Activated naive CD8-positive, alpha-beta T cell treated with anti-CD3 and anti-CD28 coated beads for 36 hours (primary cell): ENCODE measurements at places on chromosomes 4 and X. TPM values are rescaled to one million over a fixed set of nuclear protein-coding genes. Genes with fewer than 3 reads are reported as not detected.

The XKRX gene
- total RNA-seq: 0.60 TPM

The MTNR1A gene
- not detected for total RNA-seq

The USP17L27 gene
- not detected for total RNA-seq

The CPZ gene
- not detected for total RNA-seq

The PHOX2B gene
- not detected for total RNA-seq

DNA sequence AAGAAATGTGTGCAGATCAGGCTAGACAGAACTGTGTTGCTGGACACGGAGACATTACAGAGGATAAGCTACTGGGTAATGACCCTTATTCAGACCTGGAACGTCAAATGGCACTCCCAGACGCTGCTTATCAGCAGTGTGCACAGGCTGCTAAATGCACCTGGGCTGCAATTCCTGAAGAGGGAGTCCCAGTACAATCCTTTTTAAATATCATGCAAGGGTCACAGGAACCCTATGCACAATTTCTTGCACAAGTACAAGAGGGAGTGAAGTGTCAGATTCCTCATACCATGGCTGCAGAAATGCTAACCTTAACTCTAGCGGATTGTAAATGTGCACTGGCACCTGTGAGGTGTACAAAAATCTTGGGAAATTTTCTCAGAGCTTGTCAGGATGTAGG is 16.9 kb downstream of the SPIN2B start:
- no peak for DNase-seq
- no peak overlapping the region for H3K27ac ChIP-seq
- H3K4me3 ChIP-seq: no peak overlapping the region
- peaks cover 49% of the 10 kb centered on the region for H3K36me3 ChIP-seq
- no peaks in the 10 kb centered on the region for H3K4me1 ChIP-seq
- no peaks in the 10 kb centered on the region for H3K27me3 ChIP-seq

DNA sequence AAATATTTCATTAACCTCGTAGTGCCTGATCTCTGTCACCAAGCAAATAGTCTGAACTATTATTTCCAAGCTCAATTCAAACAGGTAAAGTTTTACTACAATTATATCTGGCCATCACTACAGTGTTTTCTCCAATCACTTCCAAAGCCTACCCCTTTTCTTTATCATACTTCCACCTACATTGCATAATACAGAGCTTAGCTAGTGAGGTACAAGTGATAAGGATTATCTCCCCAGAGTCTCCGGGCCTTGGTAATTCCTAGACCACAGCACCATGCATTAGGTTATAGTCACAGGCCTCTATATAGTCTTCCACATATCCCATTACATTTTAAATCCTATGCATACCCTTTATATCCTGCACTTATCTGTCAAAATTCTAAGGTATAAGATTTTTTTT is 154.2 kb downstream of the SNCA start:
- no peak for DNase-seq
- H3K27ac ChIP-seq: no peak overlapping the region
- H3K4me3 ChIP-seq: no peak overlapping the region
- no peaks in the 10 kb centered on the region for H3K36me3 ChIP-seq
- peaks cover 9% of the 10 kb centered on the region for H3K4me1 ChIP-seq

- no peak for DNase-seq
- H3K4me1 ChIP-seq: no peaks in the 10 kb centered on the region
- no peaks in the 10 kb centered on the region for H3K36me3 ChIP-seq
- no peak overlapping the region for H3K4me3 ChIP-seq
- peaks cover 12% of the 10 kb centered on the region for H3K27me3 ChIP-seq
These were observed 262.6 kb downstream of the C4orf33 start for GRCh38 chr4:129358571-129358970.

GRCh38 chrX:99095965-99096635 is 1314.0 kb downstream of the PCDH19 start:
- no peak overlapping the region for H3K4me3 ChIP-seq
- no peaks in the 10 kb centered on the region for H3K4me1 ChIP-seq
- H3K36me3 ChIP-seq: no peaks in the 10 kb centered on the region
- no peak overlapping the region for H3K27ac ChIP-seq
- H3K27me3 ChIP-seq: no peaks in the 10 kb centered on the region

DNA sequence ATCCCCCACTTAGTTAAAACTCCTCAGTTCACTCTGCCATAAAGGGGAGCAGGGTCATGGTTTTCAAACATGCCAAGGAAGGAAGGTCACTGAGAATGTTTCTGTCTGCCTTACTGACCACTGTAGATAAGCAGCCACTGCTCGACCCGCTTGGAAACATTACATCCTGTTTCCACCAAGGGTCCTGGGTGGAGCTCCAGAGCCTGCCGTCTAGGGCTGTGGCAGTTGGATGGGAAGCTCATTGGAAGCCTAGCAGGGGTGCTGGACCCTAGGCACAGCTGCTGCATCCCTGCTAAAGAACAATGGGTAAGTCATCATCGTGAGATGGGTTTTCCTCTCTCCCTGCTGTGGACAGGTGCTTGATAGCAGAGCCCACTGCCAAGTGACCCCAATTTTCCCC is 76.0 kb upstream of the SRD5A3 start:
- no peak overlapping the region for H3K4me3 ChIP-seq
- H3K27ac ChIP-seq: no peak overlapping the region
- DNase-seq: no peak

DNA sequence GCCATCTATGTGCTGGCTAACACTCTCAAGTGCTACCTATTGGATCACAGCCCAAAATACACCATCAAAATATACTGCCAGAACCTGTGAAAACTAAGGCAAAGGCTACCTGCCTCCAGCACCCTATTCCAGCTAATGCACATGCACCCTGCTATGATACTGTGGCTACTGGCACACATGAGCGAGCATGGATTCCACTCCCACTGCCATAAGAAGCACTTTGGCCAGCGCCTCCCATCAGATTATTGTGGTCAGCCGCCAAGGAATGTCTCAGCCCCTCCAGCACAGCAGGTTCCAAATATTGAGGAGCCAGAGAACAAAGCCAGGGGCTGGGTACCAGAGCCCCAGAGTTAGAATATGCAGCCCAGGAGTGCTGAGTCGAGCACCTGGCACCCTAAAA is 32.5 kb upstream of the TMPRSS11F start:
- no peak overlapping the region for H3K4me3 ChIP-seq
- H3K27ac ChIP-seq: no peak overlapping the region
- peaks cover 13% of the 10 kb centered on the region for H3K27me3 ChIP-seq
- DNase-seq: no peak

- H3K4me1 ChIP-seq: no peaks in the 10 kb centered on the region
- no peaks in the 10 kb centered on the region for H3K36me3 ChIP-seq
- H3K4me3 ChIP-seq: no peak overlapping the region
- DNase-seq: no peak
- no peak overlapping the region for H3K27ac ChIP-seq
These were observed 8.6 kb upstream of the RAB28 start for GRCh38 chr4:13492747-13493146.

- H3K4me1 ChIP-seq: peaks cover 16% of the 10 kb centered on the region
- no peak overlapping the region for H3K4me3 ChIP-seq
- peaks cover 69% of the 10 kb centered on the region for H3K27me3 ChIP-seq
- no peaks in the 10 kb centered on the region for H3K36me3 ChIP-seq
- peak overlapping the region; percentile 27 for H3K27ac ChIP-seq
- peak; percentile 12 for DNase-seq
These were observed 331.7 kb downstream of the HNRNPD start for GRCh38 chr4:82042042-82042441.

GRCh38 chrX:40446921-40447320 is 133.8 kb upstream of the ATP6AP2 start:
- H3K27me3 ChIP-seq: no peaks in the 10 kb centered on the region
- DNase-seq: no peak
- no peaks in the 10 kb centered on the region for H3K4me1 ChIP-seq
- no peak overlapping the region for H3K4me3 ChIP-seq

DNA sequence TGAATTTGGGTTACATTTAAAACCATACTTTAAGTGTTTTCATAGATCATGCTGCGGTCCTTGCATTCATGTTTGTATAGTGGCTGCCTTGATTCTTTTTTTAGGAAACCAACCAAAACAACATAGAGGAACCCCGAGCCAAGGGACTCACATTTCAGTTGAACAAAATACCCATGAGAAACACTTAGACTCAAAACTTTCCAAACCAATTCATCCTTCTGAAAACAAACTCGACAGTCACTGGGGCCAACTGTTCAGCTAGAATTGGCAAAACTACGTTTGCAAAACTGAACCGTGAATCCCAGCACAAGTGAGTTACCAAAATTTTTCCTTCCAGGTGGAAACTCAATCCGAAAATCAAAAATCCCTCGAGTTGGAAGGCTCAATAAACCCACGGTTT is 1.4 kb downstream of the ADGRA3 start:
- no peak for DNase-seq
- peaks cover 14% of the 10 kb centered on the region for H3K4me1 ChIP-seq
- peak overlapping the region; percentile 91 for H3K4me3 ChIP-seq
- peaks cover 34% of the 10 kb centered on the region for H3K27me3 ChIP-seq
- H3K36me3 ChIP-seq: peaks cover 9% of the 10 kb centered on the region
- H3K27ac ChIP-seq: no peak overlapping the region

- no peaks in the 10 kb centered on the region for H3K36me3 ChIP-seq
- peak; percentile 10 for DNase-seq
- no peak overlapping the region for H3K4me3 ChIP-seq
- H3K4me1 ChIP-seq: no peaks in the 10 kb centered on the region
These were observed 103.7 kb downstream of the SORCS2 start for GRCh38 chr4:7295911-7296660.

GRCh38 chr4:40241941-40242340 is 45.1 kb downstream of the RHOH start:
- peak overlapping the region; percentile 81 for H3K4me3 ChIP-seq
- no peak for DNase-seq
- peaks cover 88% of the 10 kb centered on the region for H3K4me1 ChIP-seq
- peak overlapping the region; percentile 93 for H3K27ac ChIP-seq

DNA sequence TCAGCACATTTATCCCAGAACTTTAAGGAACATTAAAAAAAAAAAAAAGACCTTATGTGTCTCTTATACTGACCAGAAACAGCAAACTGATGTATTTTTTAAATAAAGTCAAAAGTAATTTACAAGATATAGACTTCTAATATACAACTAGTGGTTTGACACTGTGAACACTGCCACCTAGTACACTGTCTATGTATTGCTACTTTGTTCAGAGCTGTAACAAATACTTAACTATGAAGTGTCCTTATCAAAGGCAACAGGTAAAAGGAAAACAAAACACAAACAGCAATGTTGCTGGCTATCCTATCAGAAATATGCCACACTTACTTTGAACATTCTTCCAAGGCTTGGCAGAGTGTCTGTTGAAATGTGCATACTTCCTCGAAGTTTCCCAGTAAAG is 60.4 kb downstream of the CD40LG start:
- no peak overlapping the region for H3K27ac ChIP-seq
- H3K27me3 ChIP-seq: no peaks in the 10 kb centered on the region
- peaks cover 21% of the 10 kb centered on the region for H3K36me3 ChIP-seq
- DNase-seq: no peak
- peaks cover 28% of the 10 kb centered on the region for H3K4me1 ChIP-seq

- H3K4me3 ChIP-seq: no peak overlapping the region
- H3K36me3 ChIP-seq: no peaks in the 10 kb centered on the region
- H3K27me3 ChIP-seq: no peaks in the 10 kb centered on the region
- H3K4me1 ChIP-seq: no peaks in the 10 kb centered on the region
These were observed 210.1 kb upstream of the FAT4 start for GRCh38 chr4:125104616-125105015.

GRCh38 chr4:182400790-182401189 is 157.6 kb downstream of the TENM3 start:
- no peak overlapping the region for H3K27ac ChIP-seq
- H3K27me3 ChIP-seq: no peaks in the 10 kb centered on the region
- DNase-seq: no peak
- no peaks in the 10 kb centered on the region for H3K36me3 ChIP-seq
- no peaks in the 10 kb centered on the region for H3K4me1 ChIP-seq
- H3K4me3 ChIP-seq: no peak overlapping the region

- DNase-seq: peak; percentile 77
- peaks cover 9% of the 10 kb centered on the region for H3K4me1 ChIP-seq
- no peaks in the 10 kb centered on the region for H3K36me3 ChIP-seq
- H3K4me3 ChIP-seq: no peak overlapping the region
- no peak overlapping the region for H3K27ac ChIP-seq
- H3K27me3 ChIP-seq: peaks cover 39% of the 10 kb centered on the region
These were observed 22.8 kb upstream of the PDE6B start for GRCh38 chr4:602559-602942.

DNA sequence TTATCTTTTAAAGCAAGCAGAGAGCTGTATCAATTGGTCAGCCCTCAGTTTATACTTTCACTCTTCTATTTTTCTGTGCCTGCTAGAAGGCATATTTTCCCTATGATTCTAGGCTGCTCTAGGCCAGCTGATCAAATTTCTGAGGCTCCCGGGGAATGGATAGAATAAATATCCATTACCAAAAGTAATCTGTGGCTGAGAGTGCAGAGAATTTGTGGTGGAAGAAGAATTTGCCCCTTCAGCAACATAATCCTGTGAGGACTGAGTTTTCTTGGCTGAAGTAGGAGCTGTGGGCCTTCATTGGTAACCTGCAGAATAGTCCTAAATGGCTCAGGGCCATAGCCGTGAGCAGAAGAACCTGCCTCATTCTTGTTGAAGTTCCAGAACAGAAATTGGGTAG is 314.6 kb upstream of the CASK start:
- H3K27me3 ChIP-seq: no peaks in the 10 kb centered on the region
- no peak for DNase-seq
- no peaks in the 10 kb centered on the region for H3K36me3 ChIP-seq
- H3K4me1 ChIP-seq: peaks cover 3% of the 10 kb centered on the region
- H3K4me3 ChIP-seq: no peak overlapping the region
- H3K27ac ChIP-seq: no peak overlapping the region

- H3K4me1 ChIP-seq: no peaks in the 10 kb centered on the region
- peaks cover 1% of the 10 kb centered on the region for H3K36me3 ChIP-seq
- no peak for DNase-seq
- H3K4me3 ChIP-seq: no peak overlapping the region
- H3K27ac ChIP-seq: no peak overlapping the region
These were observed 203.4 kb downstream of the ANAPC10 start for GRCh38 chr4:144894573-144894972.

DNA sequence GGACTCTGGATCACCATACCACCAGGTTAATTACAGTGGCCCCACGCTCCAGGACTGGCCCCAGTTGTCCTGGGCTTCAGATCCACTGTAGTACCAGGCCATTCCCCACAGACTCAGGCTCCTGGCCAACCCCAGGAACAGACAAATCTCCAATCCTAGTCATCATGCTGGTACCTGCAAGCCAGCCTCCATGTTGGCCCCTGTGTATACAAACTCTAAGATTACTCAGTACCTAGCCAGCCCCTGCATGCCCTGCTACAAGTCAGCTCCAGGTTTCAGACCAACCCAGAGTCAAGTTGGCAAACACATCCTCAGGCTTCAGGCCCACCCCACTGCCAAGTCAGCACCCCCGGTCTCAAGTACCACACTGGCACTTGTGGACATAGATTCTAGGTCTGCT is 85.9 kb downstream of the KLF8 start:
- peaks cover 3% of the 10 kb centered on the region for H3K36me3 ChIP-seq
- DNase-seq: no peak
- H3K27ac ChIP-seq: no peak overlapping the region
- no peaks in the 10 kb centered on the region for H3K27me3 ChIP-seq
- no peak overlapping the region for H3K4me3 ChIP-seq

GRCh38 chrX:153875391-153876111 is 10.4 kb downstream of the L1CAM start:
- no peak overlapping the region for H3K4me3 ChIP-seq
- H3K27me3 ChIP-seq: peaks cover 43% of the 10 kb centered on the region
- DNase-seq: peak; percentile 61
- peaks cover 18% of the 10 kb centered on the region for H3K4me1 ChIP-seq

GRCh38 chr4:87370068-87370467 is 20.9 kb downstream of the HSD17B11 start:
- no peak for DNase-seq
- H3K36me3 ChIP-seq: peaks cover 8% of the 10 kb centered on the region
- H3K4me1 ChIP-seq: no peaks in the 10 kb centered on the region
- no peaks in the 10 kb centered on the region for H3K27me3 ChIP-seq

GRCh38 chrX:150038315-150038714 is 100.0 kb upstream of the EOLA2 start:
- no peak overlapping the region for H3K4me3 ChIP-seq
- no peaks in the 10 kb centered on the region for H3K4me1 ChIP-seq
- H3K27me3 ChIP-seq: peaks cover 3% of the 10 kb centered on the region
- H3K36me3 ChIP-seq: no peaks in the 10 kb centered on the region
